ENCODE measurements at places on chromosomes 11 and 22.
A peak's percentile ranks its signal among the peaks of the same experiment; 100 is the strongest.

GRCh38 chr11:125063429-125064043 lies 431 bp downstream of the SLC37A2 start:
- DNase-seq = no peak

DNA sequence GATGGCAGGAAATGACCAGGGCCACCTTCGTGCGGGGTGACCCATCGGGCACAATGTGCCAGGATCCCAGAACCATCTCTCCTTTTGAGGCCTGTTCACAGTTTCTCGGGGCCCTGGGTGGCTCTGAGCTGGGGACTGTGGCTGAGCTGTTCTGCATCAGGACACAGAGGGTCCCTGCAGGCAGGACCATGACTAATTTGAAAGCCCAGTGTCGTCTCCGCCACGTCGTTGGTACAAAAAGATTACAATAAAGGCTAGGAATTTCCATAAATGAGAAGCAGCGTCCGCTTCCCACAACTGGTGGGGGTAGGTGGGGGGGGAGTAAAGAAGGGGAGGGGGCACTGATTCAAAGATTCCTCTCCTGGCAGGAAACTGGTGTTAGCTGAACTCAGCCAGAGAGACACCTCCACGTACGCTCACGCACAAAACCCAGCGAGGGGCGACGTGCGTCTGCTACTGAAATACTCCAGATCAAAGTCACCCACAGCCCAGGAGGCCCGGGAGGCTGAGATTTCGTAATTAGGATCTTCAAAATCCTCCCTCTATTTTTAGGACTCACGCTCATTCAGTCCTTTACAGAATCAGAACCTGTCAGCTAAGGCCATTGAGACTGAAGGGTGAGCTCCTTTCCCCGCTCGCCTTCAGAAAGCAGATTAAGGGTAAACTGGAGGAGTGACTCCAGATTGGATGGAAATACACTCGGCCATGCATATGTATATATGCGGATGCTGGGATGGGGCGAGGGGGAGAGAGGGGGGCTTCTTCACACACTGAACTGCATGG lies 11.0 kb downstream of the MN1 start:
- no peak for DNase-seq

DNA sequence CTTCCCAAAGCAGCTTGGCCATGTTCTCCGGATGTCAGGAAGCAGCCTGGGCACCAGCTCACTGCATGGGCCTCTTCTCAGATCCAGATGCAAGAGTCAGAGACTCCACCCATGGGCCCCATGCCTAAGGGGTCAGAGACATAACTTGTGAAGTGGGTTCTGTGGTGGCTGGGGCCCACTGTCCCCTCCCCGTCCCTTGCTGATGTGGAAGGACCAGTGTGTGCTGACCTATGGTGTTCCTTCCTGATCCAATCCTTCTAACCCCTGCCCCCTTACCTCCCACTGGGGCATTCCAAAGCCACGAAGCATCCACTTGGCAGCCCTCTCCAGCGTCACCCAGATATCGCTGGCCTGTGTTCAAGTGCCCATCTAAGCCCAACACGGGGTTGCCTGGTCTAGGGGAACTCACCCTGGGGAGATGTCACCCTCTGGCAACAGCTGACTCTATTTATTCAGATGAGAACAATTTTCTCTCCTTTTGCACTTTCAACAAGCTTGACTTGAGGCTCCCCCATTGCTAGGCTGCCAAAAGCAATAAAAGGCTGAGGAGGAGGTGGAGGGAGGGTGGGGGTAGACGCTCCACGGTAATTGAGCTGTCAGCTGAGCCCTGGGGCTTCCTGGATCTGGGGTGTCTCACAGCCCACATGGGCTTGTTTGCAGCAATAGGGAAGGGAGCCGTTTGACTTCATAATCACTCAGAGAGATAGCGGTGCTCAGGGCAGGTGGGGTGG lies 158.5 kb downstream of the ADAMTS15 start:
- no peak for DNase-seq

GRCh38 chr11:59560290-59560701 lies 49.0 kb downstream of the OR4D9 start:
- peak; percentile 55 for DNase-seq

DNA sequence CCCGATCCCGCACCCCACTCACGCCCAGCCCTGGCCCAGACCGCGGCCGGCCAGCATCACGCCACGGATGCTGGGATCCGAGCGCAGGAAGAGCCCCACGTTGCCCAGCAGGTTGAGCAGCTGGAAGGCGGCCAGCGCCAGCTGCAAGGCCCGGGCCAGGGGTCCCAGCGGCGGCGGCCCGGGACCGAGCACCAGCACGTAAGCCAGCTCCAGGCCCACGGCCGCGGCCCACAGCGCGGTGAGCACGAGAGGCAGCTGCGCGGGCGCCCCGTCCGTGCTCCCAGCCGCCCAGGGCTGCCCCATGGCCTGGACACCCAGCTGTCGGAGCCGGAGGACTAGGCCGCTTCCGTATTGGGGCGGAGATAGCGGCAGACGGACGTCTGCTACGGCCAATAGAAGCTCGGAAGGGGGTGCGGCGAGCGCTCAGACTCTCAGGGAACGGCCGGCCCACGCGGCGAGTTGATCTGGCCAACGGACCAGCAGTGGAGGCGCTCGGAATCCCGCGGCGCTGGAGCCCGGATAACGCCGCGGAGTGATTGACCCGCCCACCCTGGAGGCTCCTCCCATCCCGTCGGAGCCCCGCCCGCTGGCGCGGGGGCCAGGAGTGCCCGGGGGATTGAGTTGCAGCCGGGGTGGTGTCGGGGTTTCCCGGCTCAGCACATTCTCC lies at the start of gene ZDHHC24:
ZDHHC24 (minus strand) TSS at position 348 of the 667 bp plus-strand sequence; CDS start at position 303, 45 bp downstream.
- peak; percentile 75 for DNase-seq

GRCh38 chr22:50704510-50705218 lies 32.0 kb downstream of the SHANK3 start:
- no peak for DNase-seq

- no peak for DNase-seq
Observed at GRCh38 chr11:43950311-43950855, 7.9 kb downstream of the C11orf96 start.

DNA sequence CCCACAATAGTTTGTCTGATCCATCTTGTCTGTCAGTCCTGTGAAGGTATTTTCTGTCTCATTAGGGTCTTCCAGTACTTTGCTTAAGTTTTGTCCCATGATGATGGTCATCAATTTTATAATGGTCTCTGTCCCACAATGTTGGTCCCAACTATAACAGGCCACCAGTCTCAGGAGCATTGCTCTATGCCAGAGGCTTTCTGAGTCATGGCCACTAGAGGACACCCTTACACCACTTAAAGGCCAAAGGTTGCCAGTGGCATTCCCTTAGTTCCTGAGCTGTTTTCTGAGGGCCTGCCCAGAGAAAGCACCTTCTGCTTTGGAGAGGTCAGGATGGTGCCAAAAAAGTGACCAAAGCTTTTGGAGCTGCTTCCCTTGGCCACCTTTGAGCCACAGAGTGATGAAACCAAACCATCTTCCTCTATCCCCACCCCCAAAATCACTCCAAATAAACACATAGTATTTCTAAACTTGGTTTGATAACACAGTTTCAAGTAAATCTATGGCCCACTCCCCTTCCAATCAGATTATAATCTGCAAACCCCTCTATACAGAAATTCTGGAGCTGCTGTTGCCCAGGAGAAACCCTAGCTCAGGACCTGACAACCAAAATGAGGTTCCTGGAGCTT lies 19.3 kb downstream of the EIF3F start:
- DNase-seq = no peak

- DNase-seq = no peak
Observed at GRCh38 chr11:64071849-64072248, 36.1 kb downstream of the FLRT1 start.

DNA sequence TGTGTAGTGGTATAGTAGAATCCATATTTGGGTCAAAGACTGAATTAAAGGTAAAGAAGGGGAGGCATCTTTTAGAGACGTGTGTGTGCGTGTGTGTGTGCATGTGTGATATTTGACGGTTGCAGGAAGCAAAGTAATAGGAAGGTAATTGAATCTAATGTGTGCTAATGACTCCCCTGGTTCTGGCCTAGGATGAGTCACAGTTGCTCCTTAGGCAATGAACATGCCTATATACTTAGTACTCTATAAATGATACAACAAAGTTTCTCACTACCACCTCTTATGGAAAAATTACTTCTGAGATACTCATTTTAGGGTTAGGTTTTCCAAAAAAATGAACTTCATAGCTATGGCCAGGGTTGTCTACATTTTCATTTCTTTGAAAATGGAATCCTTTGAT lies 409.6 kb downstream of the GUCY1A2 start:
- DNase-seq = no peak

- DNase-seq = no peak
Observed at GRCh38 chr22:24305260-24305692, 34.6 kb downstream of the SPECC1L start.

DNA sequence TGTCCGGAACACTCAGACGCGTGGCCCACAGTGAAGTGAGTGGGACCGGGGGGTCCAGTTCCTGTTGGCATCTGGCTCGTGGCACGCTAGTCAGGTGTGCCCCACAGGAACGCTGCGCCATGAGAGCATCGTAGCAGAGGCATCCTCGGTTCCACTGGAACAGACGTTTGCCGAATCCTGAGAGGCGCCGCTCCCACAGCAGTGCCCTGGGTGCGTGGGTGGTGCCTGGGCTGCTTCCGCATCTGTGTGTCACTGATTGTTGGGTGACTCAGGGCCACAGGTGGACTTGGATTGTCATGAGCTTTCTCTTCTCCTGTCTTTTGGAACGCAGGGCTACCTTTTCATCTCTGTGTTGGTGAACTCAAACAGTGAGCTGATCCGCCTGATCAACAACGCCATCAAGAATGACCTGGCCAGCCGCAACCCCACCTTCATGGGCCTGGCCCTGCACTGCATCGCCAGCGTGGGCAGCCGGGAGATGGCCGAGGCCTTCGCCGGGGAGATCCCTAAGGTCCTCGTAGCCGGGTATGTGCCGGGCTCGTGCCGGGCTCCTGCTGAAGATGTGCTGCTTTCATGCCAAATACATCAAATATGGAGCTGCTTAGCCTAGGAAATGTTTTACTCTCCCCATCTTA lies 46.2 kb downstream of the AP2A2 start:
- no peak for DNase-seq

DNA sequence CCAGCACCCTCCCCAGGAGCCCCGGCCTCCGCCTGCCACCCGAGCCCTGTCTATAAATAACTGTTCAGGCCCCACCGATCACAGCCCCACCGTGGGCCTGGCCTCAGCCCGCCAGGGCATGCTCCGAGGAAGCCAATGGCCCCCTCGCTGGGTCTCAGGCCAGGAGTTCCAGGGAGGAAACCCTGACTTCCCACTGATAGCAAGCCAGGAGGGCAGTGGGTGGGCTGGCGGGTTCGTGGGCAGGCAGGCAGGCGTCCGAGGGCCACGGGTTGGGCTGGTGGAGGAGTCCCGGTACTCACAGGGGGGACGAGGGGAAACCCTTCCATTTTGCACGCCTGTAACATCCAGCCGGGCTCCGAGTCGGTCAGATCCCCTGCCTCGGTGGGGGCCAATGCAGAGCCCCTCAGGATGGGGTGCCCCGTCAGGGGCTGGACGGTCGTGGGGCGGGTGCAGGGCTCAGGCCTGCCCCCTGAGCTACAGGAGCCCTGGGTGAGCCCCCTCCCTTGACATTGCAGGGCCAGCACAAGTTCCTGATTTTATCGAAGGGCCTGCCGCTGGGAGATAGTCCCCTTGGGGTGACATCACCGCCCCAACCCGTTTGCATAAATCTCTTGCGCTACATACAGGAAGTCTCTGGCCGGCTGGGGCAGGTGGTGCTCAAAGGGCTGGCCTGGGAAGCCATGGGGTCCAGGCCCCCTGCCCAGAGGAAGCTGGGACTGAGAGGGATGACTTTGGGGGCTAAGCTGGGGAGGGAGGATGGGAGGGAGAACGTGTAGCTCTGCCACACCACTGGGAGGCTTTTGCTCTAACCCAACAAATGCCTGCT lies at the start of gene SPI1:
SPI1 (minus strand) TSS at position 538 of the 826 bp plus-strand sequence; CDS start at position 344, 194 bp downstream.
- DNase-seq = no peak

DNA sequence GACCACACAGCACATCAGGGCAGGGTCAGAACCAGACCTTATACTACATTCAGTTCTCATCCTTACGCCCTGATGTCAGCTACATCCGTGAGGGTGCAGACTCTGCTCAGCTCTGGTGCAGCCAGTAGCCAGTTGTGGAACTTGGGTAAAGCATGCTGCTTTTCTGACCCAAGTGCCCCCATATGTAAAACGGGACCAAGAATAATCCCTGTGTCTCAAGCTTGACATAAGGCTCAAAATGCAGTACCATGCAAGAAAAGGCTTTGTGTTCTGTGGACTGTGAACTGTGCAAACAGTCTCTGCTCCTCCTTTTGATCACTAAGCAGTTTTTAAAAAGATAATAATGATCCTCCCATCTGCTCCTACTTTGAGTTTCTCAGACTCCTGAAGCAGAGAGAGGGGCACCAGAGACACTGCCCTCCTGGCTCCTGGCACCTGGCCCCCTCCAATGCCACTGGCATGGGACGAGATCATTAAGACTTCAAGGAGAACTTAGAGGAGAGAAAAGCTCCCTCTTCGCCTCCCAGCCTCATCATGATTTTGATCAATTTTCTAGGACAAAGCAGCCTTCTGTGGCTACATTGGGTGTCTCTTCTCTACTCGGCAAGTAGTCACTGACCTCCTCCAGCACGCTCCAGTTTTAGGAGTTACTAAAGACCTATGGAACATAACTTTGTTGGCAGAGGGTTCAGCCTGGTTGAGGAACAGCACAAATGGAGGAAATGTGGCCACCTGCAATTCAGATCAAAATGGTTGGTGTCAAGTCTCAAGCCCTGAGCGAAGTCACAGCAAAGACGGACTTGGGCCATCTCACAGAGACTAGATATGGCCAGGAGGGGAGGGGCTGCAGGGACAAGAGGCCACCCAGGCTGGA lies 23.9 kb downstream of the IL10RA start:
- no peak for DNase-seq

- no peak for DNase-seq
Observed at GRCh38 chr11:116062490-116063171, 558.4 kb upstream of the CADM1 start.

DNA sequence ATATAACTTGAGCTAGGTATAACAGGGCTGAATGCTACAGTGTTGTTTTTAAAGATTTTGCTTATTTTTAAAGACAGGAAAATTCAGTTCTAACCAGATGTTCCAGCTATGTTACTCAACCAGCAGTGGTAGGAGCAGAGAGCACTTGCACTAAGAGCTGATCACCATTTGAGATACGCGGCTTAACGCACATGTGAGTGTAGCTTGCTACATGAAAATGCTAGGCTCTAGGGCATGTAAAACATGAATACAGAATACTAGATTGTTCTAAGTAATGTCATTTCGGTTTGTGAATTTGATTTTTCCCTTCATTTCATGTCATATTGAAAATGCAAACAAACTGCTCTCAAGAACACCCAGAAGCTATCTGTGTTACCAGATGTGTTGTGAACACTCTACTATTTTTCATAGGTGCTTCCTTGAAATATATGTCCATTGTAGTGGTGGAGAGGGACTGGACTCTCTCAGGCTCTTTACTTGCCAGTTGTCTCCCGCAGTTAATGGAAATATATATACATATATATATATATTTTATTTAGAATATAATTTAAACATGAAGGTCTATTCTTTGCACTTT lies 10.8 kb upstream of the TECTA start:
- no peak for DNase-seq

Measured in stimulated activated CD8-positive, alpha-beta memory T cell treated with anti-CD3 and anti-CD28 coated beads, Interleukin-7, amount 100 ng/mL, for 24 hours (primary cell).